ENCODE measurements at places on chromosomes 2 and 18. TPM values are rescaled to one million over a fixed set of nuclear protein-coding genes. Genes with fewer than 3 reads are reported as not detected.

DNA sequence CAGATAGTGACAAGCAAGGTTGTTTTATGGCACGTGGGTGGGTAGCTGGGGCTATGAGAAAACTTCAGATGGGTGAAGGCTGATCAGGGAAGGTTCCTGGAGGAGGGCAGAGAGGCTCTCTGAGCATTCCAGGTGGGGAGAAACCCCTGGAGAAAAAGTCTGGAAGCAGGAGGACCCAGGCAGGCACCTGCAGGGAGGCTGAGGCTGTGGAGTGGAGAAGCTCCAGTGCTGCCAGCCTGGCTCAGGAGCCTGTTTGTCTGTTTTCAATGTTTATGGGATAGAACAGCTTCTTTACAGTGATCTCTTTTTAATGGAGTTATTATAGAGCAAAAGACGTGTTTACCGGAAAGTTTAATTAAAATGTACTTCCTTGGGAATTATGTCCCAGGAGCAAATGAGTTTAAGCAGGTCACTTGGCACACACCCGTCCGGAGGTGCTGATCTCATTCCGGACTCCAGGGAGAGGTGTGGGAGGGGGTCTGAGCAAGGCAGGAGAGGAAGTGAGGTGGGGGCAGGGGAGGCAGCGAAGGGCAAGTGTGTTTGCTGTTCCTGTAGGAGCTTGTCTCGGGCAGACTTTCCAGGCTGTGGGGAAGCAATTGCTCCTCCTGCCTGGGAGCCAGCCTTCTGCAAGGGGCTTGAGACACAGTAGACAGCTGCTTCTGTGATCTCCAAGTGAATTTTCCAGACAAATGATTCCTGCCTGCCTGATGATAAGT is 239.5 kb downstream of the MYCN start:
- no peak overlapping the region for H3K4me3 ChIP-seq
- no peaks in the 10 kb centered on the region for H3K36me3 ChIP-seq
- no peak for DNase-seq
- H3K27me3 ChIP-seq: no peaks in the 10 kb centered on the region

The CCDC121 gene
- total RNA-seq: 3.9 TPM

GRCh38 chr2:65530547-65531320 is 98.3 kb upstream of the SPRED2 start:
- H3K27me3 ChIP-seq: no peaks in the 10 kb centered on the region
- no peak for DNase-seq
- H3K4me1 ChIP-seq: no peaks in the 10 kb centered on the region
- no peak overlapping the region for H3K4me3 ChIP-seq
- no peak overlapping the region for H3K27ac ChIP-seq
- no peaks in the 10 kb centered on the region for H3K36me3 ChIP-seq

- no peak overlapping the region for H3K27ac ChIP-seq
- no peak for DNase-seq
- no peaks in the 10 kb centered on the region for H3K27me3 ChIP-seq
- no peaks in the 10 kb centered on the region for H3K36me3 ChIP-seq
- no peak overlapping the region for H3K4me3 ChIP-seq
- no peaks in the 10 kb centered on the region for H3K4me1 ChIP-seq
Measured at GRCh38 chr2:223232896-223233295, 180.9 kb downstream of the KCNE4 start.

The MAP2 gene
- 29.8 TPM for total RNA-seq

DNA sequence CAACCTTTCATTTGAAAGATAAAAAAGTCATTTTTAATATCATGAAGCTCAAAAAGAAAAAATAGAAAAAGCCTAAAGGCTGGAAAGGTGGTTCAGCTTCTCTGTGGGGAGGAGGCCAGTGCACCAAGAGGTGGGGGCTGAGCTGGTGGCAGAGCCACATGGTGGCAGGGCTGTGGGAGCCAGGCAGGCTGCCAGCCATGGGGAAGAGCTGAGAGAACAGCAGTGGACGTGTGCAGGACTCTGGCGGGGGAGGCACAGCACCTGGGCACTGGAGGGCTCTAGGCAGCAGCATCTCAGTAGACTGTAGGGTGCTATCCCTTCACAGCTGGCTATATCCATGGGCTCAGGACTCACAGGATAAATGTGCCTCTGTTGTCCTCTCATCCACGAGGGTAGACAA is 47.8 kb downstream of the STK25 start:
- no peak overlapping the region for H3K27ac ChIP-seq
- no peak for DNase-seq
- H3K4me3 ChIP-seq: no peak overlapping the region
- H3K4me1 ChIP-seq: no peaks in the 10 kb centered on the region
- H3K27me3 ChIP-seq: no peaks in the 10 kb centered on the region

GRCh38 chr18:57410749-57411148 is 24.4 kb upstream of the ONECUT2 start:
- H3K27me3 ChIP-seq: no peaks in the 10 kb centered on the region
- no peak overlapping the region for H3K4me3 ChIP-seq
- no peak overlapping the region for H3K27ac ChIP-seq

- no peaks in the 10 kb centered on the region for H3K36me3 ChIP-seq
- DNase-seq: peak; percentile 83
- peak within 1 kb of the TSS; percentile 69 for H3K4me3 ChIP-seq
- H3K4me1 ChIP-seq: no peaks in the 10 kb centered on the region
- H3K27me3 ChIP-seq: no peaks in the 10 kb centered on the region
Measured at GRCh38 chr18:6729247-6730091, at the start of gene ARHGAP28. Gene ARHGAP28, plus strand, starts transcription at chr18:6729716. Its CDS starts 106 bp downstream, at chr18:6729822.

The TDRD15 gene
- total RNA-seq: not detected

All from upper lobe of left lung (tissue), 6 donors.